ENCODE measurements at places on chromosomes 4 and X.

GRCh38 chr4:89324671-89325070 is 17.1 kb upstream of the GPRIN3 start:
- DNase-seq, result no peak

DNA sequence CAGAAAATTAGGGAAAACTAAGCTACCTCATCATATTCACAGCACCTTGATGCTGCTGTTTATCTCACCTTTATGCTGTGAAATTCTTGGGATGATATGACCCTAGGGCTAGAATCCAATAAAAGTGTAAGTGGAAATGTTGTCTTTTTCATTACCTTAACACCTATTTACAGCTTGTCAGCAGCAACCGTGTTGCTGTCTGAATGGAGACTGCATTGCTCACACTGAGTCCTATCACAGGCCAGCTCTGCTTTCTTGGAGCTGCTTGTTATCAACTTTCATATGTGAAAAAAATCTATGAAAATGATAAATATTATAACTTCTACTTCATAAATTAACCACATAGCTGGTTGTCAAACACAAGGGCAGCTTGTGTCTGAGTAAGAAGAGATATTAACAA is 789.5 kb downstream of the TECRL start:
- DNase-seq, result no peak

- no peak for DNase-seq
These were observed 32.3 kb upstream of the IRF2 start for GRCh38 chr4:184506527-184507121.

DNA sequence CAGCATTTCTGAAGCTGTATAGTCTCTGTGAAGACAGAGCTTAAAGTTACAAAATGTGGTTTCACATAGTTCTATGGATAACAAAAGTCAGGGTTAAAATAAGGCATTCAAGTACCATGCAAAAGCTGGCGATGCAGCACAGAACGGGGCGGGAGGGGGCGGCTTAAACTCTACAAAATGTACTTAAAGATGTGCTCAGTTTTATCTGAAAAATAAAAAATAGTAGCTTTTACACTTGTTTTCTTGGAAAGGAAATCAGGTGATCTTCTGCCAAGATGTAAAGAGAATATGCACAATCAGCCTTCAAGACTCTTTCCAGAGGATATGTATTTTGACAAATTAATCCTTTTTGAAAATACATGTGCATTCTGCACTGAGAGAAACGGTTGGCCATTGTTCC is 301.7 kb upstream of the EMCN start:
- no peak for DNase-seq

DNA sequence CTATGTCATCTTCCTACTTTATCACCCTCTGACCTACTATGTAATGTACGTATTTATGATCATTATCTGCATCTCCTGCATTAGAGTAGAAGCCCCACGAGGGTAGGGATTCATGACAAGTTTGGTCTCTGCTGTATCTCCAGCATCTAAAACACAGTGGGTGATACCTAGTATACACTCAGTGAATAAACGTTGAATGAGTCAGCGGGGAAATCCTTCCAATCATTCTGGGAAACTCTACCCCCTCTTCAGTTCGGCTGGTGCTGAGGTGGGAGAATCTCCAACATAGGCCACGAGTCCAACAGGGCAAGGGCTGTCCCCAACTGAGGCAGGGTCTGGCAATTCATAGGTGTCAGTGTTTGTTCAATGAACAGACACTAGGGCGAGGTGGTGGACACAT is 74.4 kb upstream of the EFNB1 start:
- no peak for DNase-seq

- no peak for DNase-seq
These were observed 112.7 kb downstream of the SH3RF1 start for GRCh38 chr4:169158046-169158445.

DNA sequence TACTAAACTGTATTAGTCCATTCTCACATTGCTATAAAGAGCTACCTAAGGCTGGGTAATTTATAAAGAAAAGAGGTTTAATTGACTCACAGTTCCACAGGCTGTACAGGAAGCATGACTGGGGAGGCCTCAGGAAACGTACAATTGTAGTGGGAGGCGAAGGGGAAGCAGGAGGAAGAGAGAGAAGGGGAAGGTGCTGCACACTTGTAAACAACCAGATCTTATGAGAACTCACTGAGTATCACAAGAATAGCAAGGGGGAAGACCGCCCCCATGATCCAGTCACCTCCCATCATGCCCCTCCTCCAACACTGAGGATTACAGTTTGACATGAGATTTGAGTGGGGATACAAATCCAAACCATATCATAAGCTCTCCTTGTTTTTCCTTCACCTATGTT is 40.9 kb downstream of the RPA4 start:
- DNase-seq, result no peak

DNA sequence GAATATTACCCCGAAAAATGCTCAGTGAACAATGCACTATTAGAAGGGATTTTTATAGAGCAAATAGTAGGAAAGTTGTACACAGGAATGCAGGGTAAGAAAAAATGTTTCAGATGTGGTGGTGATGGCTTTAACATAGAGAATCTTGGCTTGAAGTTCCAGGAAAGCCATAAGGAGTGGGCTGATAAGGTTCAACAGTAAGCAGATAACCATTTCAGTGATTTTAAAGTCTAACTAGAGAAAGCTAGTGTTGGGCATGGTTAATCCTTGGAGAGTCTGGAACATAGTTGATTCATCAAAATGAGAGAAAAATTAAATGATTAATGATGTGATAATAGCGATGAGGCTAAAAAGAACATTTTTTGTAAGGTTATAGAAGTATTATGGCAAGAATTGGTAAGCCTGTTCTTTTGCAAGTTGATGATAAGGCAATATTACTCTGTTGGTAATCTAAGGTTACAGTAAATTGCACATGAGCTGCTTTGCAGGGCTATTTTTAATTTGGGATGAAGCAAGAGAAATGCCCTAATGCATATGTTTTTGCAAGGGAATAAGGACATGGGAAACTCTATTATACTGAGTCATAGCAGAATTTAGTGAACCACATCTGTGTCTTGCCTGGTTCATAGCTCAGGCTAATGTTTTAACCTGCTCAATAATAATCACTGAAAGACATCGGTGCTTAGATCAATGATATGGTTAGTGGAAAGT is 44.3 kb downstream of the GALNTL6 start:
- DNase-seq, result no peak

GRCh38 chr4:124636788-124637187 is 75.7 kb downstream of the ANKRD50 start:
- no peak for DNase-seq

DNA sequence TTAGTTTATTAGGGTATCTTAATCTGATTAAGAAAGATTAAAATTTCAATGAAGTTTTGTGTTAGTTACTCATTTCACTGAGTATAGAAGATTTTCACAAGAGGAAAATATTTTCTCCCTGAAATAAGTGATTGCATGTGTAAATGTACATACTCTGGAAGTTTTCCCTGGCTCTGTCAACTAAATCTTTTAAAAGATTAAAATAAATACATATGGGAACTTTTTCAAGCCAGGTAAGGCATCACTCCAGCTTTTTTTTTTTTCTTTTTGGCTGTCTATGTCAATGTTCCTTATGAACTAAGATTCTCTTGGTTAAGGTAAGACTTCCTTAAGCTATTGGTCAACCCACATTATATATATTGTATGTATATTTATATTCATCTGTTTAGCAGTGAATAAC is 117.6 kb downstream of the CBR4 start:
- no peak for DNase-seq

DNA sequence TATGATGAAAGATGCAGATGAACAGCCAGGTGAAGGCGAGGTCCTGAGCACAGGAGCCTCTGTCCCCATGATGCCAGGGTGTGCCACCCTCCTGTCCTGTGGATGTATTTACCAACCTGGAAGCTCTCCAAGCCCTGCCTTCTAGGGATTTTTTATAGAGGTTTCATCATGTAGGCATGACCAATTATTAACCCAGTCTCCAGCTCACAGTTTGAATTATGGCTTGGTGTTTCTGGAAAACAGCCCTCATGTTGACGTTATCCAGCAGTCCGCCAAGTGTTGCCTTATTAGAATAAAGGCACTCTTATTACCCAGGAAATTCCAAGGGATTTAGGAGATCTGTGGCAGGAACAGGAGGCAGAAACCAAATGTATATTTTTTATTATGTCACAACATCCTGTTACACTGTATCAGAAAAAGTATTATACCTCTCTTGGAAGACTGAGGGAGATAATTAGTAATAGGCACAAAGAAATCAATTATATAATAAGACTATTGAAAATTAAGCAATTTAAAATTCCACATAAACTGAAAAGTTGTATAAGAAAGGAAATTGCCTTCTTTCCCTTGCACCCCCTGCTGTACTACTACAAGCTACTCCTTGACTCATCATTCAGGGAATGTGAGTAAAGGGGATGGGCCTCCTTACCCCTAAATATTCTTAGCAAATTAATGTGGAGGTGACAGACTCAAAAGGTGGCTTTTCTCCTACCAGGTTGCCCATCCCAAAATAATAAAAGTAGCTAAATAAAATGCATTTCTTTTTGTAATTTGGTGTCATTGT is 129.6 kb downstream of the ZNF330 start:
- DNase-seq, result no peak

DNA sequence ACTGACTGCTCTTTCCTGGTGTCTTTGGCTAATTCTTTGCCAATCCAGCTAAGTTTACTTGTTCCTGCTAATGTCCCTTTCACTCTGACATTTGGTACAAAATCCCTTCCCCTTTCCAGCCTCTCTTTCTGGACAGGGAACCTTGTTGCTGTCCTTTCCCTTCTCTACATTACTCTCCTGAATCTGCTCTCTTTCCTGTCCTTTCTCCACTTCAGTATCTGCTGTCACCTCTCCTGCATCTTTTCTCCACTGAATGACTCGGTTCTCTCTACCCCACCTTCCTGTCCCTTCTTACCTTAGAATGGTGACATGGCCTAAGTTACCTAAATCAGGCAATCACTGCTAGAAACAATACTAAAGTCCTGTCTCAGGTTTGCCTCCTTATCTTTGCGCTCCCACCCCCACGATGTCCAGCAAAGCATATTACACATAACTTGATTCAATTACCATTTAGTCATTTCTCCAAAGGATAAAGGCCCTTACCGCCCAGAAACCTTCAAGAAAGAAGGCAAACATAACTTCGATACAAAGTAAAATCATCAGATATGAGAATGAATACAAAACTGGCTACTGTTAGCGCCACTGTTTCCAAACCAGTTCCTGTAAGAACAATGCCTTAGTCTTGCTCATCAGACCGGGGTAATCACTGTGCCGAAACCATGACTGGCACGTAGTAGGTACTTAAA is 890 bp downstream of the BOD1L1 start:
- DNase-seq, result no peak

DNA sequence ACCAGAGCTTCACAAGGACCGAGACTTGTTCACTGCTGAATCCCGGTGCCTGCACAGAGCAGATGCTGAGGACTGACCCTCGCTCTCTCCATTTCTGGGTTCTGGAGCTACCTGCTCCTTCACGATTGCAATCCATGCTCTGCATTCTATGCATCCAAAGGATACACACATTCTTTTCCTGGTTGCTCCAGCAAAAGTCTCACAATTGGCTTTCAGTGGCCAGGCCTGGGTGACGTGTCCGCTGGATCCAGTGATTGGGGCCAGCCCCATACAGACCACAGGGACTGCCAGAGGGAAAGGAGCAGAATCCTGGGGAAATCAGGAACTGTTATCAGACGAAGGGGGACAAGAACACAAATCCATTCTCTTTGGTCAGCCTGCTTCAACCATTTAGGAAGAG is 14.9 kb upstream of the CDKN2AIP start:
- no peak for DNase-seq

Data from stimulated activated CD4-positive, alpha-beta T cell treated with anti-CD3 and anti-CD28 coated beads, Interleukin-1b, Interleukin-23, amount 100 ng/mL, for 24 hours (primary cell).